Stimulated activated CD8-positive, alpha-beta memory T cell treated with anti-CD3 and anti-CD28 coated beads, Interleukin-7, amount 100 ng/mL, for 1 hour (primary cell): ENCODE measurements at places on chromosomes 4 and X.

- no peak for DNase-seq
These were observed 47.4 kb downstream of the ACSL4 start for GRCh38 chrX:109685656-109686078.

GRCh38 chr4:160514126-160514525 is 1411.2 kb downstream of the RAPGEF2 start:
- DNase-seq, result no peak

GRCh38 chrX:66731398-66731797 is 92.5 kb upstream of the EDA2R start:
- no peak for DNase-seq

DNA sequence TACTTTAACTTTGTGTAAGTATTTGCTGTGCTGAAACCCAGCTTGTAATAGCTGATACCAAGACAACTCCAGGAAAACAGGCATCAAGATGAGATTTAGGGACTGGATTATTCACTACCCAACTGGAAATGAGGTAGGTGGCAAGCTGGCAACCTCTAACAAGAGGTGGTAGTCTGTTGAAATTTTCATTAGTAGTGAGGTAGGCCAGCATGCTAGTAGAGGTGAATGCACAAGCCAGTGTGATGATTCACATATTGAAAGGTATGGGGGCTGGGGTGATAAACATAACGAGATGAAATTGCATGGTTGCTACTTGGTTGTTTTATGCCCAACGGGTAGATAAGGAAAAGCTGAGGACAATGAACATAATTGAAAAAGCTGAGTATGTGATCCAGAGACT is 8.5 kb upstream of the TMPRSS11D start:
- DNase-seq, result no peak

GRCh38 chr4:84683064-84683850 is 100.3 kb downstream of the CDS1 start:
- no peak for DNase-seq

- DNase-seq, result no peak
These were observed 21.2 kb upstream of the SMIM20 start for GRCh38 chr4:25892796-25893195.

DNA sequence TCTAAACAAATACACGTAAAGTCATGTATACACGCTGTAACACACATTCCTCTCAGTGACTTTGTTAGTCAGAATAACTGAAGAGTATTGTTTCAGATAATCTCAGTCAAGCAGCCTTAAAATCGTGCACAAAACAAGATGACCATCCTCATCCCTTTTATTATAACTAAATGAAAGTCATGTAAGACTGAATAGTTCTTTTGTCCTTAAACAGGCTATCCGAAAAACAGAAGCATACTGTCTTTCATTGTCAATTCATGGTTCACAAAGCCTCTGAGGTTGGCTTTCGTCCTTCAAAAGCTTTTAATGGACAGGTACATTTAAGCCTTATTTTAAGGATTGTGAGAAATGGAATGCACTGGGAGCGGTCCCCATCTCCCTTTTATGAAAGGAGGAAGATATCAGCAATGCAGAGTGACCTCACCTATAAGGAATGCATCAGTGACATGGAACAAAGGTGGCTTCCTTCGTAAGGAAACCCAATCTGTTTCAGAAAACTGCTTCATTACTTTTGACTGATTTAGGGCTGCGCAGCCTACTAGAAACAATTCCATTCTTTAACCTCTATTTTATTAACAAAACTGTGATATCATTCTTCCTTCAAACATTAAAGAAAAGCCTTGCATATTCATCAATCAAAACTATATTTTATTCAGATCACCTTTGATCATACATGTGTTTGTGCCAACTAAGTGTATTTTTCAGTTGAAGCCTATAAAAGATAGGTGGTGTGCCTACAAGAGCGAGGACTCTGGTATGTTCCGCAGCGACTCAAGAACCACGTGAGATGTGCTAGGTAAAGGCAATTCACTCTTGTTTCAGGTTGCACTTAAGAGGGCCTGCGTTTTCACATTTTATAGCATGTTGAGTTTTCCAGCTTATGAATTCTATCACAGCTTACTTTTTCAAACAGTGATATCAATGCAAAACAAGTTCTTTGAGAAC is 19.2 kb downstream of the SH3RF1 start:
- DNase-seq, result no peak

DNA sequence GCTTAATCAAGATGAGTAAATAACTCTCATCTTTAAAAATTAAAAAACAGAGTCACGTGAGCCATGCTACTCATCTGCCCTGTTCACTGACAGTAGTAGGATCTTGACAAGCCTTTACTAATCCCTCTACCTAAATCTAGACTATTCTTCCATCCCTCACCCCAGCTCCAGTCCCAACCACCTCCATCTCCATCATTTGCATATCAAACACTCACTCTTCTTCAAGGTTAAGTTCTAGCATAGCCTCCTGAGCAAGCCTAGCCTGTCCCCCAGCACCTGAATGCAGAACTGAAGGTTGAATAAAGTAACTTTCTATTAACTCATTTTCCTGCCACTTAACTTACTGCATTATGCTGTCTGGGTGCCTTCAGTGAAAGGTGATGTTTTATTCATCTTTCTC is 72.5 kb downstream of the YIPF7 start:
- DNase-seq, result no peak

- DNase-seq, result no peak
These were observed 60.8 kb downstream of the SPCS3 start for GRCh38 chr4:176380352-176381157.

GRCh38 chr4:83152746-83153145 is 38.2 kb upstream of the PLAC8 start:
- no peak for DNase-seq

DNA sequence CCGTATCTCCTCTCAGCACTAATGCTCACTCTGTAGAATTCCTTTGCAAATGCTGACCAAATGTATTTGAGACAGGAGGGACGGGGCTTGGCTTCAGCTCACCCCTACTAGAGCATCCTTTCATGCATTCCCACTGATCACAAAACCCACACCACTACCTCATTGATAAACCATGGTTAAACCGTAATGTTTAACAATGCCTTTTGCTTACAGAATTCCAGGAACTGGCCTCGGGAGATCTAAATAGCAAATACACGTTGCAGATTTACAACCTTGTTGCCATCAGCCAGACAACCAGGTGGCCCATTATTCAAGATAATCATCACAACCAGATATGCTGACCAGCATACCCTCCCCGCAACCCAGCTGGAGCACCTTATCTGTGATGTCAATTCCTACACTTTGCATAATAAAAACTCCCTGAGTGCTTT is 391.9 kb downstream of the KCTD8 start:
- no peak for DNase-seq

DNA sequence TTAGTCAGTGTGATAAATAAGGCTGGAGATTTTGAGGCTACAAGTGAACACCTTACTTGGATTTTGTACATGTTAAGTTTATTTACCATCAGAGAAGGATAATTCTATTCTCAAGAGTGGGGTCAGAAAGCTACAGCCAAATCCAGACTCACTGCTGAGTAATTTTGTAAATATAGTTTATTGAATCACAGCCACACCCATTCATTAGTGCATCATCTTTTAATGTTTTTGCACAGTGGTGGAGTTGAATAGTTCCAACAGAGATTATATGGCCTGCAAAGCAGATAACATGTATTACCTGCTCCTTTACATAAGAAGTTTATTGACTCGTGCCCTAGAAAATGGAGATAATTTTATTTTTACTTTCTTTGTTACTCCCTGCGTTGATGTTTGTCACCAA is 60.4 kb downstream of the PCDH18 start:
- no peak for DNase-seq

- DNase-seq, result no peak
These were observed 61.9 kb upstream of the IRF2 start for GRCh38 chr4:184536065-184536880.

GRCh38 chr4:172173206-172173605 is 360.0 kb downstream of the GALNTL6 start:
- no peak for DNase-seq

- no peak for DNase-seq
These were observed 145.7 kb downstream of the RAPGEF2 start for GRCh38 chr4:159248384-159249178.
